ENCODE measurements at places on chromosomes 13 and 19.

DNA sequence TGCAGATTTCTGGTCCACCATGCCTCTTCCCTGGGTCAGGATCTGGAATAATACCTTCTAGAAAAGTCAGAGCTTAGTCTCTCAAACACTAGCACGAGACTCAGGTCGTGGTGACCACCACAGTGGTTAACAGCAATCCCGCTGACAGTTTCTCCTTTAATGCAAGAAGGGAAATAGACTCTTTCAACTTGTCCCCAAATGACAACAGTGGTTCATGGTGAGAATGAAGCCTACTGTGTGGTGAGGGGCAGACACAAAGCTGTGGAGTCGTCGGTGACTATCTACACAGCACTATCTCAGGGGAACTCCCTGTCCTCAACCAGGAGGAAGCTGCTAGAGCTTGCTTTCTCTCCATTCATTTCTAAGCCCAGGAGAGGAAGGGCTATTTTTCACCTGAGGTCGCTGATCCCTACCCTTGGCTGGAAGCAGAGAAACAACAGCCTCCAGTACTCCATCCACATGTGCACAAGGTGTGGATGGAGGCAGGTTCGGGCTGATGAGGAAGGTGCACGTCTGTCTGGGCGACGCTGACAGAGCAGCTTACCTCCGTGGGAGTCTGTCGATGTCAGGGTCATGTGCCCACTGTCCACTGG is 72.4 kb downstream of the STK24 start:
- no peak for DNase-seq

- DNase-seq = no peak
Measured at GRCh38 chr13:24182703-24183081, 22.2 kb downstream of the SPATA13 start.

GRCh38 chr13:80562433-80563156 is 221.7 kb upstream of the SPRY2 start:
- peak; percentile 43 for DNase-seq

DNA sequence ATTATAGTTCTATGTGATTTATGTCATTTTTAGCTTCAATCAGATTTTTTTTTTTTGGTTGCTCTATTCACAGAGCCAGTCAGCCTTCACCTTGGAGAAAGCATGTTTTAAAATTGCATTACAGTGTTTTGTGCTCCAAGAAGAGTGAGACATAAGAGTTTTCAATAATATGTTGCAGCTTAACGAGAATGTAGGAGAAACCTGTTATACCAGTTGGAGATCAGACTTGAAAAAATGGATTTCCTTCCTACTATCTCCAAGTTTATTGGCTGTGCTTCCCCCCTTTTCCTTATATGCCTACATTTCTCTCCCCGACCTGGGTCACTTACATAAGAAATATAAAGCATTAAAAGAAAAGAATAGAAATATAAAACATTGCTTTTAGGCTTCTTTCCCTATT is 123.9 kb upstream of the ARGLU1 start:
- no peak for DNase-seq

GRCh38 chr13:85521657-85522056 is 277.6 kb downstream of the SLITRK6 start:
- DNase-seq = peak; percentile 64

- DNase-seq = no peak
Measured at GRCh38 chr19:14672188-14672872, 2.3 kb downstream of the ADGRE3 start.

DNA sequence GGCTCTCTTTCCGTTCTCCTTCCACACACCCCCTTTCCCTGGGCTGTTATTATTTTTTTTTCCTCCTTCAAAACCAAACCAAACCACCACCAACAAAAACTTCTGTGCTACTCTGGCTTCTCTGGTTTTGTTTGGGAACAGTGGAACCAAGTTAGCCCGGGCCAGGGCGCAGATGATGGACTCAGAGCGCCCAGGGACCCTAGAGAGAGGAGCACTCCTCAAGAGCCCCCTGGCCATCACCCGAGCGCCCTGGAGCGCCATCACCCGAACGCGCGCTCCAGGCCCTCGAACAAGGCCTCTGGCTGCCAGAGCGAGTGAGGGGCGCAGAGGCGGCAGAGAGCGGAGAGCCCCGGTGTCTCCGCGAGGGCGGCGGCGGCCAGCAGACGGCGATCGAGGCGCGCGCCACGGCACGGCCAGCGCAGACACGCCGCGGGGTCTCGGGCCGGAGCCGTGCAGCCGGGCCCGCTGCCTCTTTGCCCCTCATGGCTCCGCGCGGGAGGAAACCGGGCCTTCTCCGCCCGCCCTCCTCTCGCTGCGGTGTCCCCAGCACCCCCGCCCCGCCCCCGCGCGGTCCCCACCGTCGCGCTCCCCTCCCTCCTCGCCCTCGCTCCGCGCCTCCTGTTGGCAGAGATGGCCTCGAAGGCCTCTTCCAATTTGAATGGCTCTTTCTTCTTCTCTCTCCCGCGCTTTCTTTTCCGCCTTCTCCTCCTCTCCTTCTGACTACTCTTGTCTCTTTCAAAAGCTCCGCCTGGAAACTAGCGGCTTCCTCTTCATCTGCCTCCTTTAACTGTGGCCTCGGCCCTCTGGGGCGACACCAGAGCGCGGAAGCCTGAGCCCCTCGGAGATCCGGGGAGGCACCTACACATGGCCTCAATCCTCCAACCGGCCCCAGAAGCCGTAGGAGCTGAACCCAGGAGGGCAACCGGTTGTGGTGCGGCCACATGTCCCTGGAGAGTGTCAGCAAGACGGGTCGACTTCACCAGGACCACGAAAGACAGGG is 4.1 kb upstream of the SOX1 start:
- no peak for DNase-seq

DNA sequence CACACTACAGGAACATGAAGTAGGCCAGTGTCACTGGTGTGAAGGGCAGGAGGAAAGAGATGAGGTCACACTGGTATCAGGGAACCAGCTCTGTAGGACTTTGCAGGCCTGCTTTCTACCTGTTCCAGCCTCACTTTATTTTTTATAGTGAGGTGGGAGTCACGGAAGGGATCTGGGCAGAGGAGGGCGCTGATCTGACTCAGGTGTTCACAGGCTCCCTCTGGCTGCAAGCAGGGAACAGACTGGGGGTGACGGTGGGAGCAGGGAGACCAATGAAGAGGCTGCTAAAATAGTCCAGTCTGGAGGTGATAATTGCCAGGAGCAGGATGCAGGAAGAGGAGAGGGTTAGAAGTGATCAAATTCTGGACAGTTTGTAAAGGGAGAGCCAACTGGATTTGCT is 2.8 kb downstream of the THAP8 start:
- peak; percentile 34 for DNase-seq

- DNase-seq = no peak
Measured at GRCh38 chr13:74641586-74641985, 507.4 kb upstream of the KLF12 start.

GRCh38 chr19:44661904-44662303 is 9.4 kb upstream of the CEACAM19 start:
- no peak for DNase-seq

- no peak for DNase-seq
Measured at GRCh38 chr13:44188257-44188656, 185.4 kb upstream of the SERP2 start.

GRCh38 chr13:31605076-31605860 is 134.1 kb upstream of the RXFP2 start:
- DNase-seq = no peak

- DNase-seq = no peak
Measured at GRCh38 chr13:95201814-95202651, 99.2 kb downstream of the ABCC4 start.

DNA sequence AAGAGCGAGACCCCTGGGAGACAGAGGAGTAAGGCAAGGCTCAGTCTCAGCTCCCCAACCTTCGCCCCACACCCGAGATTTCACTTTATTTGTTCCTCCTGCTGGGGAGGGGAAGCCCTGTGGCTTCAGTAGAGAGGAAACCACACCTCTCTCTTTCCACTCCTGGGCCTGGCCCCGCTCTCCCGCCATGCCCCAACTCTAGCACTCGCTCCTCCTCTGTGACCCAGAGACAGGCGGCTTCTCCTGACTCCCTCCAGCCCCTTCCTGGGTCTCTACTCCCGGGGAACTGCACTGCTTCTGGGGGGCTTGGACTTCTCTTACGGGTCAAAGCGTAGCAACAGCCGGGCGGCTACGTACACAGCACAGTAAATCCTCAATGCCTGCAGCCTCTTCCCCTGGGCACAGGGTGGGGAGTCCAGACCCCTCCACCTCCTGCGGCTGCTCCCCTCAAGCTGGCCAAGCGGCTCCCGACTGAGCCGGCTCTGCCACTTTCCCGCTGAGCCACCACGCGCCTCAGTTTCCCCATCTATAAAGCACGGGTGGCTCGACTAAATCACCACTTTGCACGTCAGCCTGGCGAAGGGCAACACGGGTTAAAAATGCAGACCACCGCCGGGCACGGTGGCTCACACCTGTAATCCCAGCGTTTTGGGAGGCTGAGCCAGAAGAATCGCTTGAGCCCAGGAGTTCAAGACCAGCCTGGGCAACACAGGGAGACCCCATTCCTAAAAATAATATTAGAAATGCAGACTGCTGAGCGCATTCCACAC is 1.4 kb downstream of the RNF126 start:
- DNase-seq = no peak

DNA sequence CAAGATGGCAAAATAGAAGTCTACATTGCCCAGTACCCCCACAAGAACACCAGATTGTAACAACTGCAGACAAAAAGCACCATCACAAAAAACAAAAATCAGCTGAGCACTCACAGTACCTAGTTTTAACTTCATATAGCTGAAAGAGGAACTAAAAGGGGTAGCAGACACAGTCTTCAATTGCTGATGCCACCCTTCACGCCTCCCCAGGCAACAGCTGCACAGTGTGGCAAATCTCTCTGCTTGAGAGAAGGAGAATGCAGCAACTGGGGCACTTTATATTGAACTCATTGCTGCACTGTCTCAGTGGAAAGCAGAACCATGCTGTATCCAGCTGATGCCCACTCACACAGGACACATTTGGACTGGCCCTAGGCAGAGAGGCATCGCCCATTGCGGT is 2714.5 kb upstream of the PCDH20 start:
- DNase-seq = no peak

DNA sequence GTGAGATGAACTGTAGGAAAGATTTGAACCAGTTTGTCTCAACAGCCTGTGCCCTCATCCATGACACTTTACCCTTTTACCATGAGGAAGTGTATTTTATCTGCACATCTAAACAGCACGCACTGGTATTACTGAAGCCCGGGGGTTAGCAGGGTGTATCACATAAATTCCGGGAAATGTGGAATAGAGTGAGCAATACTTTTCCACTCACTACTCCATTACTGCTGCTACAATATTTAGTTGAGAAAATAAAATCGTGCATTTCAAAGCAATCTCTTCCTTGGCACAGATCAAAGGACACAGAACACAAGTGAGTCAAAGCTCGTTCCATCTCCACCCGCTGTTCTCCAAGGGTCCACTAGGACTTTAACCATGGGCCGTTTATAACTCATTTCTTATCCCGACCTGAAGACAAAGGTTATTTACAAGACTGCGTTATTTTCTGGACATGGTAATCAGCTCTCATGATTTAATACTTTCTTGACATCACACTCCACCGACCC is 35.2 kb downstream of the STK24 start:
- no peak for DNase-seq

- DNase-seq = no peak
Measured at GRCh38 chr19:41708481-41708880, at the start of gene CEACAM5. CEACAM5 (plus strand) TSS chr19:41708626; CDS start chr19:41708732, 106 bp downstream.

GRCh38 chr13:36601186-36601585 is 72.6 kb upstream of the SERTM1 start:
- no peak for DNase-seq

GRCh38 chr19:28397306-28397705 is 815.6 kb downstream of the UQCRFS1 start:
- DNase-seq = no peak

GRCh38 chr13:91297503-91297902 is 50.0 kb upstream of the MIR17HG start:
- DNase-seq = no peak

DNA sequence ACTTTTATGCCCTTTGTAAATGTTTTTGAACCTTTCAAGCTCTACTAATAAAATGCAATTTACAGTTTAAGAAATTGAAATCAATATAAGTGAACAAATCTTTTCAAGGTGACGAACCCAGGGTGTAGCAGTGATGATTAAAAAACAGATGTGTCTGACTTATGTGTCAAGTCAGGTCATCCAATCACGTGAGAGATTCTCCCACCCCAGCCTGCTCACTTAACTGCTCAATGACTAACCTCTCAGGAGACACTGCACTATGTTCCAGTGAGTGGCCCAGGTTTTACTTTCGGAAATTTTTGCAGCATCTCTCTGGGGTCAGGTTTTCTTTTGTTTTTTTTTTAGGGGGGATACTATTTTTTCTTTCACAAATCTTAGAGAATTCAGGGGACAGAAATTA is 60.7 kb downstream of the ZNF429 start:
- DNase-seq = no peak

DNA sequence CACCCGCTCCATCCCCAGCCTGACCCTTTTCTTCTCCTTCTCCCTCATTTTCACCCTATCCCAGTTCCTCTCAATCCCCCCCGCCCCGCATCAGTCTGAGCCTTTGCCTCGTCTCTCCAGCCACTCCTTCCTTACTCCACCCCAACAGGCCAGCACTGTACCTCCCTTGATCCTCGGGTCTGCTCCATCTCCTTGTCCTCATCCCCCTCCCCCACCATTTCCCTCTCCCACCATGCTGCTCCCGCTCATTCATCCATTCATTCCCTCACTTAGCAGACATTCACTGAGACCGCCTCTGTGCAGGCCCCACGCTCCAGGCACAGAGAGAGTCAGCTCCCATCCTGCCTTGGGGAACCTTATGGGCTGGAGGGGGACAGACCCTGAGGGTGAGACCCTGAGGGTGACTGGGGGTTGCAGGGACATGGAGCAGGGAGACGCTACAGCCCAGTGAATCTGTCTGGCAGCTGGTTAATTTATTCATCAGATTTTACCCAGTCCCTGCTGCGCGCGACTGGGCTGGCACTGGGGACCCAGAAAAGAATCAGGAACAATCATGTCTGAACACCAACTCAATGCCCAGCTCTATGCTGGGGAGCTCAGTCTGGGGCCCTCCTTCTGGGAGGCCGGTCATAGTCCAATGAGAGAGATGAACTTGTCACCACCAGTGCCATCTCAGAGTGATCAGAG is 881 bp downstream of the ARHGAP33 start:
- DNase-seq = no peak

DNA sequence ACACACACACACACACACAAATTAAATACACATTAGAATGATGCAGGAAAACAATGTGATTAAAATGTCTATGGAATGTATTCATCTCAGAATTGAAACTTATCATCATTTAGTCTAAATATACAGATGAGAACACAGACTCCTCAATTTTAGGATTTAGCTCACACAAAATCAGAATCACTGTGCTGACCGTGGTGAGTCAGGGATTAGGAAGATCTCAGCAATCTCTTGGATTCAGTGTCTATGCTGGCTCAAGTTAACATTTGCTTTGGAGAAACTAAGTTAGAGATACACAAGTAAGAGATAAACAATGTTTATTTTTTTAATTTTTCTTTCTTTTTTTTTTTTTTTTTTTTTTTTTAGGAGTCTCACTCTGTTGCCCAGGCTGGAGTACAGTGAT is 323.6 kb downstream of the KLF12 start:
- DNase-seq = no peak

- DNase-seq = no peak
Measured at GRCh38 chr19:42271861-42272534, 2.9 kb downstream of the CIC start.
